ENCODE measurements at places on chromosomes 1 and 21. TPM values are rescaled to one million over a fixed set of nuclear protein-coding genes. Genes with fewer than 3 reads are reported as not detected.

GRCh38 chr1:224431726-224432125, 2.9 kb downstream of the WDR26 start:
- H3K4me3 ChIP-seq = peak overlapping the region; percentile 95
- no peaks in the 10 kb centered on the region for H3K27me3 ChIP-seq
- no peak for DNase-seq
- peaks cover 60% of the 10 kb centered on the region for H3K4me1 ChIP-seq
- peak overlapping the region; percentile 77 for H3K27ac ChIP-seq

GRCh38 chr1:201173736-201174135, 16.9 kb upstream of the IGFN1 start:
- peaks cover 8% of the 10 kb centered on the region for H3K27me3 ChIP-seq
- no peak overlapping the region for H3K4me3 ChIP-seq
- no peak for DNase-seq
- H3K36me3 ChIP-seq = no peaks in the 10 kb centered on the region
- H3K27ac ChIP-seq = no peak overlapping the region
- peaks cover 12% of the 10 kb centered on the region for H3K4me1 ChIP-seq

- no peaks in the 10 kb centered on the region for H3K36me3 ChIP-seq
- no peak for DNase-seq
- no peaks in the 10 kb centered on the region for H3K27me3 ChIP-seq
Measured at GRCh38 chr1:85884372-85885035, 176.3 kb upstream of the ZNHIT6 start.

GRCh38 chr1:170640581-170640980, 23.4 kb upstream of the PRRX1 start:
- no peaks in the 10 kb centered on the region for H3K36me3 ChIP-seq
- peaks cover under 1% of the 10 kb centered on the region for H3K4me1 ChIP-seq
- no peak overlapping the region for H3K27ac ChIP-seq
- no peak for DNase-seq
- no peaks in the 10 kb centered on the region for H3K27me3 ChIP-seq

DNA sequence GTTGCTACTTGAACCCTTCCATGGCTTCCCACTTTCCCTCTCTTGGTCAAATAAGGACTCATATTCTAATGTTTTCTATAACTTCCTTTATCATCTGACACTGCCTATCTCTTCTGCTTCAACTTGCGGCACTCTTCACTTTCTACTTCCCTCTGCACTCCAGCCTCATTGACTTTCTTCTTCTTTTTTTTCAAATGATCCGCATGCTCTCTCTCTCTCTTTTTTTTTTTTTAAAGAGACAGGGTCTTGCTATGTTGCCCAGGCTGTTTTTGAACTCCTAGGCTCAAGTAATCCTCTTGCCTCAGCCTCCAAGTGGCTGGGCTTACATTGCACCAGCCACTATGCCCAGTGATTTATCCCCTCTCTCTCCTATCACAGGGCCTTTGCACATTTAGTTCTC, 7.3 kb upstream of the IL10 start:
- no peak overlapping the region for H3K4me3 ChIP-seq
- no peak for DNase-seq
- no peak overlapping the region for H3K27ac ChIP-seq
- peaks cover 5% of the 10 kb centered on the region for H3K27me3 ChIP-seq
- no peaks in the 10 kb centered on the region for H3K4me1 ChIP-seq

- peaks cover 7% of the 10 kb centered on the region for H3K4me1 ChIP-seq
- DNase-seq = no peak
- H3K36me3 ChIP-seq = no peaks in the 10 kb centered on the region
Measured at GRCh38 chr1:247740721-247741120, 2.3 kb downstream of the OR14K1 start.

Gene SAMD13
- total RNA-seq = 0.81 TPM

Gene KRTAP7-1
- total RNA-seq = not detected

Gene TMCC2
- 3.4 TPM for total RNA-seq

Measured in osteocyte (in vitro differentiated cells).